ENCODE measurements at places on chromosomes 2 and 18.

GRCh38 chr2:145159676-145160075 is 639.8 kb upstream of the ZEB2 start:
- no peak for DNase-seq

- no peak for DNase-seq
Observed at GRCh38 chr2:209942426-209942825, 60.0 kb upstream of the RPE start.

- no peak for DNase-seq
Observed at GRCh38 chr18:49094136-49094535, 143.4 kb upstream of the SMAD7 start.

- no peak for DNase-seq
Observed at GRCh38 chr2:168751104-168751740, 51.2 kb upstream of the NOSTRIN start.

DNA sequence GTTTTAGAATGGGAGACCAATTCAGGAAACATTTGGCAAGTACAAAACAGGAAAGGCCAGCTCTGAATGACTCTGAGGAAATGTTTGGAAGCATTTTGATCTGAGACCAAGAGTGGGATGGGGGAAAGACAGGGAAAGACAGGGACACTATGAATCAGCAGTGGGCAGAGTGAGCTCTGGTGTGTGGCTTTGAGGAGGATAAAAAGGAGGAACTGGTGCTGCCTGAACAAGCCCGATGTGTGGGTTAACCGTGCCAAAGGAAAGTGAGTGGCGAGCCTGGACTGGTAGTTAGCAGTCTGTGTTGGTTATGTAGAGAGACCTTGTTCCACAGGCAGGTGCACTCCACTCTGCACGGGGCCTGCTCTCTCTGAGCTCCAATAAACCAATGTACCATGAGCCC is 5.3 kb downstream of the MFSD6 start:
- no peak for DNase-seq

DNA sequence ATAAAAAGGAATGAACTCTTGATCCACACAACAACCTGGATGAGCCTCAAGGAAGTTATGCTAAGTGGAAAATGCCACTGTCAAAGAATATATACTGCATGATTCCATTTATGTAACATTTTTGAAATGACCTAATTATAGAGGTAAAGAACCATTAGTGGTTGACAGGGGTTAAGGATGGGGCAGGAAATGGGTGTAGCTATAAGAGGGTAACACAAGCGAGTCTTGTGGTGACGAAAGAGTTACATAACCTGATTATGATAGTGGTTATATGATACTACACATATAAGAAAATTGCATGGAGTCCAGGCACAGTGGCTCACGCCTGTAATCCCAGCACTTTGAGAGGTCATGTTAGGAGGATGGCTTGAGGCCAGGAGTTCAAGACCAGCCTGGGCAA is 346.6 kb upstream of the PKDCC start:
- no peak for DNase-seq
